ENCODE measurements at places on chromosomes 4 and X.

DNA sequence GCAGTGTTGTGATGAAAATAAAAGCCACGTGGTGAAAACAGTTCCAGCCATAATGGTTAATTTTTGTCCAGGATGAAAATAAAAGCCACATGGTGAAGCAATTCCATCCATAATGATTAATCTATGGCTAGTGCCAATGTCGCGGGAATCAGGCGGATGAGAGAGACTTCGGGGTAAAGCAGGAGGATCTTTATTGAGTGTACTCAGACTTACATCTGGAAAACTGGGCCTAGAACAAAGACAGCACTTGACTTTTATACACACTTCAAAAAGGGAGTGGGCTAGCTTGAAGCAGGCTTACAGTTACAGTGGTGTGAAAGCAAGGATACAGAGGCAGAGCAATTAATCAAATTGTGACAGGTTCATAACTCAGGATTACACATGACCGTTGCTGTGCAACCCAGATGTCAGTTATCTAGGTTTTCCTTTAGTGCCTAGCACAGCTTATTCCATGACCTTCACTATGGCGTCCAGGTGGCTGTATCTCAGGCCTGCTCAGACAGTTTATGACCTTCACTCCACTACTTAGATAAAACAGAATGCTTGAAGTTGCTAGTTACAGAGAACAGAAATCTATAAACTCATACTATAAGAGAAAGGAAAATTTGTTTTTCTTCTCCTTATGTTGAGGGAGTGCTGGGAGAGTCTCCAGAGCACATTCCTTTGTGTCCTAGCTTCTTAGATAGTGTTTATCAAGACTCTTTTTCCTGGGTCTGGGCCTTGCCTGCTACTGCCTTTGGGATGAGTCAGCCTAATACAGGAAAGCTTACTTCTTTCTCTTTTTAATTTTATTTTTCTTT lies 5.9 kb upstream of the PLA2G12A start:
- no peak for DNase-seq

DNA sequence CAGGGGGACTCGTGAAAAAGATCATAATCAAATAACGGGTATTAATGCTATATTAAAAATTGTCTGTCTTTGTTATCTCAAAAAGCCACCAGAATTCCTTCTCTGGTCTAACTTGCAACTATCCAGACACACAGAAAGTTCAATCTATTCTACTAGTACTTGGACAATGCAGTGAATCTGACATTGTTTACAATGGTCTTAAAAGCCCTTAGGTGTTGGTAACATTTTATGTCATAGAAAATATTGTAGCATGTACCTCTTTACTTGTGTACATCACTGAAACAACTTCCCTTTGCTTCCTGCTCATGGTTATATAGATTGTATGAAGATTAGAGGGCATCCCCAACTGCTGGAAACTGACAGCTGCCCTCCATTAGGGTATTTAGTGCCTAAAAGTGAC lies 71.1 kb upstream of the PPP3CA start:
- DNase-seq, result no peak

DNA sequence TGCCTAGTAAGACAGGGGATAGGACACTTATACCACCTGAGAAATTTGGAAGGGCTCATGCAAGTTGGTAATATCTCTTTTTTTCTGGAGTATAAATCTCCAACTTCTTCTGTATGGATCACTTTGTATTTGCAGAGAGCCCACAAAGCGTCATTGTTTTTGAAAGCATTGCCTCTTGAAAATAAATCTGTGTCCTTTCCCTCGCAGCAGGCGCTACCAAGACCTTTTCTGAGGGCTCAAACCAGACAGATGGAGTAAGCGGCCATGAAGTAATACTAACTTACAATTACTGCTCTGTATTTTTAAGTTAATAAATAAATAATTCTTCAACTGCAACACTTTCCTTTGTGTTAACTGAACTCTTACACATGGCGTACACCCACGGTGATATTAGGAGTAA lies 56.0 kb upstream of the FBXW7 start:
- no peak for DNase-seq

GRCh38 chr4:13261486-13262257 lies 222.5 kb downstream of the RAB28 start:
- no peak for DNase-seq

GRCh38 chrX:37754516-37754915 lies 25.3 kb upstream of the CYBB start:
- DNase-seq, result no peak

- DNase-seq, result no peak
Observed at GRCh38 chrX:40031911-40032310, 65.8 kb downstream of the BCOR start.

DNA sequence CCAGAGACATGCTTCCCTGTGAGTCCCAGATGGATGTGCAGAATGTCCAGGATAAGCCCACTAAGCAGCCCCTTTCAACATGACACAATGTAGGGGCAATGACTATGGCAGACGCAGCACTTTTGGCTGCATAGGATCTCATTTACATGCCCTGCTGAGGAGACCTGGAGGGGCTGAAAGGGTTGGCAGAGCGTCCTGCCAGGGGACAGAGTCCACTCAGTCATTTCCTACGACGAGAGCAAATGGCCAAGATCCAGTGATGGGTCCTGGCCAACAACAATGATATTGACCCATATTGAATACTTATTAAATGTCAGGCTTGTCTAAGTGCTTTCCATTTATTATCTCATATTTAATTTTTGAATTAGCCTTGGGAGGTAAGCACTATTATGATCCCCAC lies 41.4 kb downstream of the LGI2 start:
- DNase-seq, result no peak

DNA sequence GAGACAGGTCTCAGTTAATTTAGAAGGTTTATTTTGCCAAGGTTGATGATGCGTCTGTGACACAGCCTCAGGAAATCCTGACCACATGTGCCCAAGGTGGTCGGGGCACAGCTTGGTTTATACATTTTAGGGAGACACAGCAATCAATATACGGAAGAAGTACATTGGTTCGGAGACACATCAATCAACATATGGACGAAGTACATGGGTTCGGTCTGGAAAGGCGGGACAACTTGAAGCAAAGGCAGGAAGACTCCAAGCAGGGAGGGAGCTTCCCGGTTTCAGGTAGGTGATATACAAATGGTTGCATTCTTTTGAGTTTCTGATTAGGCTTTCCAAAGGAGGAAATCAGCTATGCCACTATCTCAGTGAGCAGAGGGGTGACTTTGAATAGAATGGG lies 225.2 kb upstream of the ZFP42 start:
- DNase-seq, result no peak

- DNase-seq, result no peak
Observed at GRCh38 chrX:15399962-15400391, 15.8 kb upstream of the VEGFD start.

DNA sequence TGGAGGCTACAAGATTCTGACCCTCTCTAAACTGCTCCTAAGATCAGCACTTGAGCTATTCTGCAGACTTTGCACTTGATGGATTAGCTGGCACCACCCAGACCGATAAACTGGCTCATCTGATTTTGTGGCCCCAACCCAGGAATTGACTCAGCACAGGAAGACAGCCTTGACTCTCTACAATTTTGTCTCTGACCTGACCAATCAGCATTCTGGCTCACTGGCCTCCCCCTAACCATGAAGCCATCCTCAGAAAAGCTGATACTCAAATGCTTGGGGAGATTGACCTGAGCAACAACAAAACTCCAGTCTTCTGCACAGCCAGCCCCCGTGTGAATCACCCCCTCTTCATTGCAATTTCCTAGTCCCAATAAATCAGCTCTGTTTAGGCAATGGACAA lies 195.4 kb upstream of the PPP1R2C start:
- no peak for DNase-seq

DNA sequence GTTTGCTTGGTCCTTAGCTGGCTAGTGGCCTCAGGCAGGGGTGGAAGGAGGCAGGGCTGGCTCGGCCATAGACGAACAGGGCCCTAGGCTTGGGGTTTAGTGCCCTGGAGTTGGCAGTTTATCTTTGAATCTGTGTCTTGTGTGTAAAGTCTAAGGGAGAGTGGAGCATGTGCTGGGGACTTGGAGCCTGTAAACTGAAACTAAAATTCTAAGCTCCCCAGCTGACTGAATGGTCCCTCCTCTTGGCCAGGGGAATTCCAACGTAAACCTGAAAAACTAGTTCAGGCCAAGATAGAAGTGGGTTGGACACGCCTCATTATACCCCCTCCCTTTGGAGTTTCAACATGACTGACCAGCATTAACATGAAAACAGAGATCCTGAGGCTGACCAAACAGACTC lies 46.1 kb upstream of the GPR78 start:
- DNase-seq, result no peak

DNA sequence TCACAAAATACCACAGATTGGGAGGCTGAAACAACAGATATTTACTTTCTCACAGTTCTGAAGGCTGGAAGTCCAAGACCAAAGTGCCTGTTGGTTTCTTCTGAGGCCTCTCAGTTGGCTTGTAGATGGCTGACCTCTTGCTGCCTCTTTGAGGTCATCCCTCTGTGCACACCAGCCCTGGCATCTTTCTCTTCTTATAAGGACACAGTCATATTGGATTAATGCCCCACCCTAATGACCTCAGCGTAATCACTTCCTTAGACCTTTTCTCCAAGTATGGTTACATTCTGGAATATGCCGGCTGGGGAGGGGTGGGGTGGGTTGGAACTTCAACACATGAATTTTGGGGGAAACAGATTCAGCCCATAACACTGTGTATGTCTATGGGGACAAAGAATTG lies 116.2 kb upstream of the LNX1 start:
- DNase-seq, result no peak

- no peak for DNase-seq
Observed at GRCh38 chr4:176790398-176790797, 2.3 kb downstream of the VEGFC start.

- DNase-seq, result no peak
Observed at GRCh38 chrX:150635952-150636351, 57.2 kb upstream of the MTMR1 start.

- no peak for DNase-seq
Observed at GRCh38 chr4:67459164-67459563, 86.1 kb downstream of the CENPC start.

- DNase-seq, result peak; percentile 88
Observed at GRCh38 chrX:103310555-103311398, at the start of gene BEX2. Gene BEX2, minus strand, starts transcription at chrX:103310990. Its CDS starts 1,014 bp downstream, at chrX:103309976.

DNA sequence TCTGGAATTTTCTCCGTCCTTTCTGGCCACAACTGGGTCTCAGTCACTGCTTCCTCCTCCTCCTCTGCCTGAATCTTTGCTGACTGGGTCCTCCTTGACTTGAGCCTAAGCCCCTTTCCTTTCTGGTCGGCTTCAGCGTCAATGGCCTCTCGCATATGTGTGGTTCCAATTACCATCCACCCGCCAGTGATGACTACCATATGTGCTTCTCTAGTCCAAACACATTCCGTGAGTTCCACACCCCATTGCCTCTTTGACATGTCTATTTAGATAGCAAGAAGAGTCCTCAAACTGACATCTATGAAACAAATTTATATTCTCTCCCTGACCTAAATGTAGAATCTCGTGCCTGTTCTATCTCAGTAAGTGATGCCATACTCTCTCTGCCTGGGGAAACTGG lies 19.8 kb downstream of the MXRA5 start:
- no peak for DNase-seq

- DNase-seq, result peak; percentile 47
Observed at GRCh38 chr4:6546681-6547447, 28.1 kb upstream of the MAN2B2 start.

DNA sequence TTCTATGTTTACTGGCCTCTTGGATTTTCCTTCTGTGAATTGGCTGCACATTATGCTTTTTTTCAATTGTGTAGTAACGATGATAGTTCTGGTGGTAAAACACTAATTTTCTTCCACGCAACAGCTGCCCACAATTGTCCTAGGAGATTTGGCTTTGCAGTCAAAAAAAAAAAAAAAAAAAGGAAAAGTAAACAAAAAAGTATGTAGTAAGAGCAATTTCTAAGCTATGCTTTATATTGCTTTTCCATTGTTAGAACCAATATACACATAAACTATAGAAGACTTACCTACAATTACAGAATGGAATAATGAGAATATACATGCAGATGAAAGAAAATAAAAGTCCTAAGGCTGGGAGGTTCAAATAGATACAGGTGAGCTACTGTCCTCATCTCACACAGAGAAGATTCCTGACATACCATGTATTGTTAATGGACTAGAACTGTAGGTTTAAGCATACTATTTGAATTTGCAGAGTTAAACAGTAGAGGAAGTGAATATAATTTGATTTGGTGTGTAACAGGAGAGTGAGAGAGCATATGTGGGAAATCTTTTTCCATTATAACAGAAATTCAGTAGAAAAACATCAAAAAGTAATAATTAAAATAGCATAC lies 976.2 kb downstream of the RAB28 start:
- no peak for DNase-seq

GRCh38 chrX:154472685-154473632 lies 6.1 kb downstream of the LAGE3 start:
- DNase-seq, result no peak

- DNase-seq, result no peak
Observed at GRCh38 chr4:23220911-23221310, 528.2 kb downstream of the GBA3 start.

DNA sequence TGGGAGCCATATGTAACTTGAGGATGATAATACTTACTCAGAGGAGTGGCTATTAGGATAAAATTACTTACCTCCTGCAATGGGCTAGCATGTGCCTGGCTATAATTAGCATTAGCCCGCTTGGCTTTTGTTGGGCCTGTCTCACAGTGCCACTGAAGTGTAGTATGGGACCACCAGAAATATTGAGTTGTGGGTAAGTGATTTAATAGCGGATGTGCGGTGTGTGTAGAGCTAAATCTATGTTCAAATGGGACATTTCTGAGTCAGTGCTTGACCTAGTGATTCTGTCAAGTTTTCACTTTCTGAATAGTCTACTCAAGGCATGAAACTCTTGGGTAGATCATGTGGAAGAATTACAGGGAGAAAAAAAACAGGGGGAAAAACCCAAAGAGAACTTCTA lies 3.5 kb upstream of the CLNK start:
- no peak for DNase-seq

GRCh38 chrX:45750639-45751038 lies 550.0 kb upstream of the DIPK2B start:
- no peak for DNase-seq

GRCh38 chrX:151982222-151982621 lies 7.7 kb upstream of the GABRE start:
- DNase-seq, result no peak

GRCh38 chrX:154918060-154918483 lies 31.9 kb downstream of the F8A1 start:
- peak; percentile 23 for DNase-seq

GRCh38 chr4:148793221-148793620 lies 351.0 kb upstream of the NR3C2 start:
- DNase-seq, result no peak

GRCh38 chr4:109928327-109929045 lies 15.8 kb downstream of the EGF start:
- DNase-seq, result no peak

DNA sequence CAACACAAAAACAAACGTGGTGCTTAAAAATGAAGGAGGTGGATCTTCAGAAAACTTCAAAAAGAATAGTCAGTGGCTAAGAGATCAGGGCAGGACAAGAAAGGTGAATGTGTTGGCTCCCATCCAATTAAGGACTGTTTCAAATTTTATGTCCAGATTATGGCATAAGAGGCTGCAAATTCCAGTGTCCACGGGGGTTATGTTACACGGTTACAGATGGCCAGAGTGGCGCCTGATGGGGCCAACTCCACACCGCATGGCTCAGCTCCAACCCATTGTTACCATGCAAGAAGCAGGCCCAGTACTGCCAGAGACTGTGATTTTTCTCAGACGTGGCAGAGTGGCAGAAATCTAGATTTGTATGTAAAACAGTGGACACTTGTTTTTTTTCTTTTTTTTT lies 168.4 kb upstream of the TENM3 start:
- no peak for DNase-seq
